ENCODE measurements at places on chromosomes 16 and 17.
A peak's percentile ranks its signal among the peaks of the same experiment; 100 is the strongest.

- DNase-seq = no peak
These were observed 32.7 kb downstream of the ITGB3 start for GRCh38 chr17:47286198-47286914.

- DNase-seq = no peak
These were observed 13.2 kb upstream of the ITGA2B start for GRCh38 chr17:44402564-44403172.

DNA sequence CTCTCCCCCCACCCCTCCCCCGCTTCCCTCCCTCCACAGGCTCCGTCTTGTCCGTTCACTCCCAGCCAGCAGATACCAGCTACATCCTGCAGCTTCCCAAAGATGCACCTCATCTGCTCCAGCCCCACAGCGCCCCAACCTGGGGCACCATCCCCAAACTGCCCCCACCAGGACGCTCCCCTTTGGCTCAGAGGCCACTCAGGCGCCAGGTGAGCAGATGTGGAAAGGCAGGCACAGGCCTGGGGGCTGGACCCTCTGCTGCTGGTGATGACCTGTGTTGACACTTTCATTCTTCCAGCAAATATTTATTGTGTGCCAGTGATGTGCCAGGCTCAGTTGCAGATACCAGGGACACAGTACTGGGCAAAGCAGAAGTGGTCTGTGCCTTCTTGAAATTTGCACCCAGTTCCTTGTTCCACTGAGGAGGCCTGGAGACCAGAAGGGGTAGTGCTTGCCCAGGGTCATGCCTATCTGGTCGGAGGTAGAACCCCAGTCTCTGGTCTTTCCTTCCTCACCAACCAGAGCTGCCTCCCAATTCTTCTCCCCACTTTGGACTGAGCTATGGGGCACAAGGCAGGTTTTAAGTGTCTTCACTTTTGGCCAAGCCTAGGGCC is 10.3 kb upstream of the ABCC3 start:
- DNase-seq = no peak

DNA sequence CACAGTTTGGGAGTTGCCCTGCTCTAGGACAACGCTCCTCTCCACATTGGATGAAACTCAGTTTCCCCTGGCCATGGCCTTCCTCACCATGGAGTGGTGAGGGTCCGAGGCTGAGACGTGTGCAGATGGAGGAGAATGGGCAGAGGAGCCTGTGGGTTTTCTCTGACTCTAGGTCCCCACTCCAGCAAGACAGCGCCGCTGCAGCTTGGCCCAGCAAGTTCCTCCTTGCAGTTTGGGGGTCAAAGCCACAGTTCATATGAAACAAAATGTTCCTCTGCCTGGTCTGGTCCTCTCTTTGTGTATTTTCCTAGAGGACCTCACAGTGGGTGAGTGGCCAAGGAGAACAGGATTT is 2.3 kb downstream of the C16orf54 start:
- DNase-seq = no peak

GRCh38 chr16:684071-684794 is at the start of gene JMJD8:
Gene JMJD8 (minus strand): TSS chr16:684334. CDS start chr16:684319, 15 bp downstream.
- DNase-seq = peak; percentile 95

DNA sequence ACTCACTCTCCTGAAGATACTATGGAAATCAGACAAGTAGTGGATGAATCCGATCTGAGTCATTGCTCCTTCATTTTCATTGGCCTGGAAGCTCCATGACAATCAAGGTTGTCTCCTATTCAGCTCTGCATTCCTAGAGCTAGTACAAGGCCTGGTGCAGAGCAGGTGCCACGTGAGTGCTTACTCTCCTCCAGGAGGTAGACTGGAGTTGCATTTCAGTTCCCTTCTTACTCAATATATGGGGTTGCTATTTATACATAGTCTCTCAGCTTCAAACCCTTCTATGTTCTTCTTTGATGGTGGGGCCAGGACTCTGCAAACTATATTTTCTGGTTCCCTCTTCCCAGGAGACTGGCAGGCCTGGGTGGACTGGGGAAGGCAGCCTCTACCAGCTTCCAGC is 148.3 kb downstream of the ASIC2 start:
- DNase-seq = no peak

GRCh38 chr17:28363776-28364650 is 986 bp downstream of the SEBOX start:
- no peak for DNase-seq

Measured in EL (cell line).